ENCODE measurements at places on chromosomes 5 and 9. TPM values are rescaled to one million over a fixed set of nuclear protein-coding genes. Genes with fewer than 3 reads are reported as not detected.

DNA sequence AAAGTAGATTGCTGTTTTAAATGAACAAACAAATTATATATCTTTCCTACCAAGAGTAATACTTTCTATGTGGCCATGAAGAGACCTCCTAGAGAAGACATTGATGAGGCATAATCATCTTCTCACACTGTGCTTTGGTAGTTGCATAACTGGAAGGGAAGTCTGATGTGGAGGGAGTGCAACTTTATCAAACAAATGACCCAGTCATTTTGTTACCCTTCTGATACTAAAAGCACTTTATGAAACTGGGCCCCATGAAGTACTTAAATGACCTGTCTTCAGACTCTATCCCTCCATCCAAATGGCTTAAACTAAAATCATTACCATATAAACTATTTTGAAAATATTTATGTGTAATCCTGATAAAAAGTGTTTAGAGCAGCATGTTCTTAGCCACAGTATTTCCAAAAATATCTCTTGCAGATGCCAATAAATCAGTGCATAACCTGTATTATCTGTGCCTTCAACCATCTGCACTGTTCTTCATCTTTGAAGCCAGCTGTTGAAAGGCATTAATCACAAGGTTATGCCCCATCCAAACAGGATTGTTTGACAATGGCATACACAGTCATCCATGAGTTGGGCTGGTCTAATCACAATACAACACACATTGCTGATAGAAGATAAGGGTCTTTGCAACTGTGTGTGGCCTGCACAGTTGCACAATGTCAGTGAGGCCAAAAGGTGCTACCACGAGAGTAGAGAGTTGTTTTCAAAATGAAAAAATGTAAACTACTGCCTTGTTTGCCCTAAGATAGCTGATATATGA lies 31.9 kb upstream of the MIER3 start:
- H3K27ac ChIP-seq = no peak overlapping the region
- DNase-seq = no peak
- H3K27me3 ChIP-seq = no peaks in the 10 kb centered on the region
- H3K4me3 ChIP-seq = no peak overlapping the region

SLC36A2 gene
- total RNA-seq = 7.5 TPM

MEGF10 gene
- total RNA-seq = 1.7 TPM

TAL2 gene
- total RNA-seq = not detected

GRCh38 chr5:7794311-7794710 lies 56.6 kb downstream of the CFAP90 start:
- no peak overlapping the region for H3K27ac ChIP-seq
- DNase-seq = no peak
- peaks cover 18% of the 10 kb centered on the region for H3K4me1 ChIP-seq
- no peaks in the 10 kb centered on the region for H3K27me3 ChIP-seq

DNA sequence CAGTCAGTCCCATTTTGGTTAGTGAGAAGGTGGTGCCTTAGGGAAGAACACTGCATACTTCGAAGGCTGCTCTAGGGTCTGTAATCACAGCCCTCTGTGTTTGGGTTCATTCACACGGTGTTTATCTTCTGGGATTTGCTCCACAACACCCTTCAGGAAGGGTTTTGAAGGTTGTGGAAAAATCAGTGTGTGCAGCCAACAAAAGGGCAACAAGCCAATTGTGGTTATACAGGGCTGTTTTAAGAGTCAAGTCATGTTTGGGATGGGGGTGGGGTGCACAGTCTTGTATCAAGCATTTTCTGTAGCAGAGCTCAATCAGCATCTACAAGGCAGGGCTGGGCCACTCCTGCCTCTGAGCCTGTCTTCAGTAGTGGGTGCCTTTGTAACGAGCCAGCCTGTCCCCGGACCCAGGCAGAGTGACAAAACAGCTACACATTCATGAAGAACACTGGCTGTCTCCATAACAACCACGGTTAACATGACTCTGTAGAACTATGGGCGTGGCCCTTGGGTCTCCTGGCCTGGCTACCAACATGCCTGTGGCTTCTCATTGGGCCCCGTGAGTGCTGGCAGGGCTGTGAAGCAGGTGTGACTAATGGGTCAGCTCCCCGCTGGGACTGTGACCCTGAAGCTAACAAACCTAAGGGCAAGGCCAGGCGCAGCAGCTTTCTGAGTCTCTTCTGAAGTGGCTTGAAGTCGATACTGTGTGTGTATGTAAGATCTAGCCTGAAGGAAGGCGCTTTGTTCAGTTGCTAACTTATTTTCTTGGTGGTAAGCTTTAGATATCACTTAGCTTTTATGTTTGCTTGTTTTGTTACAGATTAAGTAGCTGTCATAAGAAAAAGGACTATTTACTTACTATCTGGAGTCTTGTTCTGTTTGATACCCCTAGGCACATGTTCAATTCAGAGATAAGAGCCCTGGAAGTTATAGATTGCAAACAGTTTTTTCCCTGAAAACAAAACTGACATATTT lies 27.9 kb upstream of the GOLM1 start:
- no peaks in the 10 kb centered on the region for H3K4me1 ChIP-seq
- H3K27me3 ChIP-seq = no peaks in the 10 kb centered on the region
- no peaks in the 10 kb centered on the region for H3K36me3 ChIP-seq

- DNase-seq = no peak
- no peaks in the 10 kb centered on the region for H3K4me1 ChIP-seq
- no peak overlapping the region for H3K27ac ChIP-seq
- peaks cover 39% of the 10 kb centered on the region for H3K36me3 ChIP-seq
Observed at GRCh38 chr5:79297661-79298060, 61.7 kb downstream of the JMY start.

DNA sequence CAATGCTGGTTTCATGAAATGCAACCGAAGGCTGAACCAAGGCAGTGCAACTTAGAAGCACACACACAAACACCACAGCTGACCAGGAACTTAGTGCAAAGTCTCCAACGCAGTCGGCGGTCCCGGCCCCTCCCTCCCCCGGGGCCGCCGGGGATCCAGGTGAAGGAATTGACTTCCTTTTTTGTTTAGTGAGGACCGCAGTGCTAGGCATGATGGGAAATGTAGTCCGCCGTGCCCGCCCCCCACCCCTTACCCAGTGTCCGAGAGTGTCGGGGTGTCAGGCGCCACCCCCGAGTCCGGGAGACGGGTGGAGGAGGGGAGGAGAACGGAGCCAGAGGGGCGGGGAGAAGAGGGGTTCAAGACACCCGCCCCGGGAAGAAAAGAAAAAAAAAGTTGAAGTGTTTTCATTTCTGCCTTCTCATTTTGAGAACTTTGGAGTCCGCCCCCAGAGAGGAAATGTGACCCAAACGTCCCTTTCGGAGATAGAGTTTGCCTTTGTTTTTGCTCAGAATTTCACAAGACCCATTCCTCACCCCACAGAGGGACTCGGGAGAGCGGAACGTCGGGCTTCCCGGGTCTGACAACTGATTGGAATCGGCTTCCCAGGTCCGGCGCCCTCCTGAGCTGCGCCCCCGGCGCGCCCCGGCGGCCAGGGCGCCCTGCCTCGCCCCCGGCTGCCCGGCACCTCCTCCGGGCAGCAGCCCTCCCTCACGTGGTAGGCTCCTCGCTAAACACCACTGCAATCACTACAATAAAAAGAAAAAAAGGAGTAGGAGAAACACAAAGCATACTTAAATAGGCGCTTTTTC lies 2.0 kb downstream of the IER5L start:
- peak overlapping the region; percentile 88 for H3K4me3 ChIP-seq
- peak overlapping the region; percentile 98 for H3K27ac ChIP-seq
- H3K36me3 ChIP-seq = no peaks in the 10 kb centered on the region
- no peaks in the 10 kb centered on the region for H3K4me1 ChIP-seq
- DNase-seq = peak; percentile 78
- no peaks in the 10 kb centered on the region for H3K27me3 ChIP-seq

DNA sequence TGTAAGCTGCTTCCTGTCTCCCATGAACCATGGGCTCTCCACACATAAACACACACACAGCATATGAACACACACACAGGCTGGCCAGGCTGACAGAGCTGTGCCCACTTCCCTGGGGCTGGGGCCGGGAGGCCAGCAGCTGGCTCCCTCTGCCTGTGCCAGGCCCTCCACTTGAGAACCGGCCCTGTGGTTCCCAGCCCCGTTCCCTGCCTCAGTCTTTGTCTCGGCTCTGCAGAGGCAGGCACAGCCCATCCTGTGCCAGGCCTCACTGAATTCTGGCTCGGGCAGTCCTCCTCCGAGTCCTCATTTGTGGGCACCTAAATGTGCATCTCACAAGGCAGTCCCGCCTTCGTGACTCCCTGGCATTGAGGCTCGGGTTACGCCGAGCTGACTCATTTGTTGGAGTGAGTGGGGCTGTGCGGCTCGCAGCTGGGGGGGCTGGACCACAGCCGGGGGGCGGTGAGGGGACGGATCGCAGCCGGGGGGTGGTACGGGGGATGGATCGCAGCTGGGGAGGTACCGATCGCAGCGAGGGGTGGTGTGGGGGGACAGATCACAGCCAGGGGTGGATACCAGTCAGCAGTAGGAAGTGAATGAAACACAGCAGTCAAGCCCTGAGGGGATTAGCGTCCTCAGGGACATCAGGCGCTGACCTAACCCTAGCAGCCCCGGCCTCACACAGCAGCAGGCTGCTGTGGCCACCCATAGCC lies 72.3 kb downstream of the PSMB7 start:
- peak overlapping the region; percentile 63 for H3K27ac ChIP-seq
- H3K27me3 ChIP-seq = no peaks in the 10 kb centered on the region
- peak; percentile 34 for DNase-seq
- peaks cover 9% of the 10 kb centered on the region for H3K4me1 ChIP-seq
- H3K36me3 ChIP-seq = peaks cover 84% of the 10 kb centered on the region
- H3K4me3 ChIP-seq = no peak overlapping the region

OBP2B gene
- not detected for total RNA-seq

- H3K36me3 ChIP-seq = no peaks in the 10 kb centered on the region
- H3K4me1 ChIP-seq = no peaks in the 10 kb centered on the region
- H3K27ac ChIP-seq = no peak overlapping the region
- H3K4me3 ChIP-seq = no peak overlapping the region
- H3K27me3 ChIP-seq = no peaks in the 10 kb centered on the region
Observed at GRCh38 chr9:14057368-14058324, 256.3 kb downstream of the NFIB start.

DNA sequence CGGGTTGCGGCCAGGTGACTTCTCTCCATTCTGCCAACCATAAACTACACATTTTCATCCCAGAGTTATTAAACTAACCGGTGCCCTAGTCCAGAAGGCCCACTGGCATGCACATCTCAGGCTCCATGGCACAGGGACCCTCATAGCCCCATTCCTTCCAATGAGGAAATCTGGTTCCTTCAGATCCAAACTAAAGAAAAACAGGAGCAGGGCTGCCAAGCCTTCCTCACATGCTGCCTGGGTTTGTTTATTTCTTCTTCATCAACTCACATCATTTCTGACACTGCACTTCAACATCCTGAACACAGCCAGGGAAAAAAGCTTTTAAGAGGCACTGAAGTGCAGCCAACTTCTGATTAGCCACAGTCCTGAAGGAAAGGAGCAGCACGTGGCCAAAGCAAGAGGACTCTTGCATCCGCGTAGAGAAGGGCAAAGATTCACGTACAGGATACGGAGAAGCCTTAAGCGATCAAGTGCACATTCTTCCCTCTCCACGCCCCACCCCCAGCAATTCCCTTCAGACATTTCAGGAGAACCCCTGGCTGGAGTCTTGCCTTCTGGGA lies 22.5 kb downstream of the LHFPL2 start:
- no peak overlapping the region for H3K4me3 ChIP-seq
- H3K27ac ChIP-seq = no peak overlapping the region
- no peaks in the 10 kb centered on the region for H3K4me1 ChIP-seq
- DNase-seq = no peak
- H3K36me3 ChIP-seq = no peaks in the 10 kb centered on the region

SPAAR gene
- 5.9 TPM for total RNA-seq

- H3K27me3 ChIP-seq = peaks cover 25% of the 10 kb centered on the region
- no peaks in the 10 kb centered on the region for H3K36me3 ChIP-seq
- no peak overlapping the region for H3K27ac ChIP-seq
- no peaks in the 10 kb centered on the region for H3K4me1 ChIP-seq
Observed at GRCh38 chr9:133003671-133004090, 25.2 kb downstream of the GFI1B start.

DNA sequence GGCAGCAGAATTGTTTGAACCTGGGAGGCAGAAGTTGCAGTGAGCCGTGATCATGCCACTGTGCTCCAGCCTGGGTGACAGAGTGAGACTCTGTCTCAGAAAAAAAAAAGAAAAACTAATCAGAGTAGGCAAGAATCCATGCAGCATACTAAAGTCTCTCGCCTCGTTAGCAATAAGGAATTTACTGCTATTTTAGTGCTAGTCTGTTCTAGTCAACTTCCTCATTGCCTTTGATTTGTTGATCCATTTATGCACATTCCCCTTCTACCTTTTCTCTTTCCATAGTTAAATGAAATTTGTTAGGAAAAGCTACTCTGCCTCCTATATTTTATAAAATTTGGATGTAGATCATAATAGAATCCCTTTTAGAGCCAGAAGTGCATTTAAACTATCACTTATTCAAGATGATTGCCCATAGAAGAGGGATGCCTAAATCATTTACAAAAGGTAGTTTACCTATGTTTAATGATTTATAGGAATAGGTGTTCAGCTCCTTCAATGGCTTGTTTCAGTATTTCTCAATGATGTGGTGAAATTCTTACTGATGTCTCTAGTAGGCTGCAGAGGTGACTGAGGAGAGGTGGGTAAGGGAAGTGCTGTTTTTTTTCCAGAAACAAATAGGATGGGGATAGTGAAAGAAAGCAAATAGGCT lies 1.9 kb downstream of the LRRC19 start:
- H3K27ac ChIP-seq = no peak overlapping the region
- no peak for DNase-seq
- H3K4me1 ChIP-seq = no peaks in the 10 kb centered on the region
- H3K36me3 ChIP-seq = no peaks in the 10 kb centered on the region
- H3K27me3 ChIP-seq = no peaks in the 10 kb centered on the region
- no peak overlapping the region for H3K4me3 ChIP-seq

- no peak overlapping the region for H3K4me3 ChIP-seq
- no peaks in the 10 kb centered on the region for H3K4me1 ChIP-seq
- DNase-seq = no peak
- no peaks in the 10 kb centered on the region for H3K27me3 ChIP-seq
- no peak overlapping the region for H3K27ac ChIP-seq
- H3K36me3 ChIP-seq = no peaks in the 10 kb centered on the region
Observed at GRCh38 chr9:108363311-108363710, 492.5 kb downstream of the ACTL7B start.

BTNL8 gene
- not detected for total RNA-seq

DNA sequence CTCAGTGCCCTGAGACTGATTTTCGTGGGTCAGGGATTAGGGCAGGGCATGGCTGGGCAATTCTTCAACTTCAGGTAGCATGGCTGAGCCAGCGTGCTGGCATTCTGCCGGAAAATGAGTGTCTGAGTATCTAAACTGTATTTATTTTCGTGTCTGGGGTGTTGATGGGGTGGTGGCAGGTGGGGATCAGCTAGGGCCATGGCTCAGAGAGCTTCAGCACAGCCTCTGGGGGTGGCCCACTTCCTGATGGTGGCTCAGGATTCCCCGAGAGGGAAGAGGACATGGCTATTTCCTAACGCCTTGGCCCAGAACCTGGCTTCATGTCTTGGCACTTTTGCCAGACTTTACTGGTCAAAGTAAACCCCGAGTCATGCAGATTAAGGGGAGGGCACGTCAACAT lies 260.5 kb downstream of the GADD45G start:
- H3K27ac ChIP-seq = no peak overlapping the region
- H3K4me3 ChIP-seq = no peak overlapping the region
- H3K4me1 ChIP-seq = no peaks in the 10 kb centered on the region
- no peaks in the 10 kb centered on the region for H3K27me3 ChIP-seq
- DNase-seq = no peak
- H3K36me3 ChIP-seq = no peaks in the 10 kb centered on the region

- no peak overlapping the region for H3K27ac ChIP-seq
- no peak for DNase-seq
- H3K36me3 ChIP-seq = no peaks in the 10 kb centered on the region
Observed at GRCh38 chr5:148849461-148849860, 23.1 kb downstream of the ADRB2 start.
